ENCODE measurements at places on chromosomes 7 and 10.

- no peak for DNase-seq
Measured at GRCh38 chr10:75042292-75042974, 69.0 kb upstream of the SAMD8 start.

DNA sequence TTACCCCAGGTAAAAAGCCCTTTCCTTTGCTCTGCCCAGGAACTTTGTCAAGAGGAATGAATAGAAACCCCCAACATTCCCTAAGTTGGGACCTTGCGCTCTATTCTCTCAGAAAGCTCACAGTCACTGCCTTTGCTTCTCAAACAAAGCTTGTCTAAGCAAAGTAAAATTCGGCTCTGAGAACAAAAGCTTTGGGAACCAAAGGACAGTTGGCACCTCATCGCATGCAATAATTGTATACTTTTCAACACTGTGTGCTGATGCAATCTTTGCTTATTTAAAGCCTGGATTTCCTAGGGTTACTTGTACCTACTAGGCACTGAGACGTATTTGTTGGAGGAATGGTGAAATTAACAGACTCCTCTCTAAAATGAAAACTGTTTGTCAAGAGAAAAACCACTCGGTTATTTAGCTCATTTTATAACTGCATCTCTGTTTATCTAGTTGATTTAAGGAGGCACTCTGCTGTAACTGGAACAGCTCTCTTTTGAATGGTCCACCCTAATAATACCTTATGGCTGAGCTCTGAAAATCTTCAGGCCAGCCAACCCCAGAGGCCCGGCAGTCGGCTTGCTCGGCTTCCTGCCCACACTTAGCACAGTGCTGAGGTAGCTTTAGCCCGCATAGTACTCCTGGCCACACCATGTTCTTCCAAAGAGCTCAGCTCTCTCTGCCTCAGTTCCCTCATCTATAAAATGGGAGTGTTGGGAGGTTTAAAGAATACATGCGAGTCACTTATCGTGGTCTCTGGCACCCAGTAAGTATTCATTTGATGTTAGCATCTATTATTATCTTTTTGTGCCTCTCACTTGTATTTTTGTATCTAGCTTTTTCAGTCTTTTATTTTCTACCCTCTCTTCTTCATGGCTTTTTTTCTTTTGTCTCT is 80.2 kb upstream of the PRR15 start:
- DNase-seq = no peak

DNA sequence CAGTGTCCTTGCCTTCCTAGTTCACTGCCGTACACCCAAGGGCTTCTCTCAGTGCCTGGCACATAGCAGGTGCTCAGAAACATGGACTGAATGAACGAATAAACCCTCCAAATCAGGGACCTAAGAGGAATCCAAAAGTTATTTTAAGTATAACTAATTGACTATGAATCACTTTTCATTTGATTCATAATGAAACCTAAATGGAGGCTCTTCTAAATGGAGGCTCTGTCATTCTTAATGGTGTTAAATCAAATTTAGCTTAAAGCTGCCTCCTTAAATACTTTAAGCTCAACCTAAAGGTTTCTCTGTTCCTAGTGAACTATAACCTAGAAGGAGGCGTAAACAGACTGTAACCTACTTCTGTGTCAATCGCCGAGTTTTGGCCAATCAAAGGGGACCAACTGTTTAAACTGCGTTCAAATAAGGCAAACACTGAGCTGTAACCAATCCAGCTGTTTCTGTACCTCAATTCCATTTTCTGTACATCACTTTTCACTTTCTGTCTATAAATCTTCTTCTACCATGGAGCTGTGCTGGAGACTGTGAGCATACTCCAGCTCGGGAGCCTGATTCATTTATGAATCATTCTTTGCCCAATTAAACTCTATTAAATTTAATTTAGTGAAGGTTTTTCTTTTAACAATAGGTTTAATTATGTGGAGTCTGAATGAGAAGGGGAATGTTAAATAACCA is 11.0 kb downstream of the PYROXD2 start:
- DNase-seq = no peak

- DNase-seq = no peak
Measured at GRCh38 chr7:107922886-107923285, 31.9 kb downstream of the DLD start.

GRCh38 chr10:104330168-104331110 is 7.8 kb downstream of the ITPRIP start:
- no peak for DNase-seq

DNA sequence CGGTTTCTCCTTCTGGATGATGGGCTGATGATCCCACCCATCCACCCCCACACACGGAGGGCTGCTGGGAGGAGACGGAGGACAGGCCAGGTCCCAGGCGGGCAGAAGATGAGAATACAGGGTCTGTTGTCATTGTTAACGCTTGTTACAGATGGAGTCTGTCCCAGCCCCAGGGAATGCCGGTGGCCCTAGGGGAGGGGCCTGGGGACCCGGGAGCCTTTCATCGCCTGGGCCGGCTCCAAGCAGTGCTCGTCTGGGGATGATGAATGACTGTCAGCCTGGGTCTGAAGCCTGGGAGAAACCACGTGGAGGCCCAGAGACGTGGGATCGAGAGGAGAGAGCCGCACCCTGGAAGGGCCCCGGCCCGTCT is 69.2 kb downstream of the UNCX start:
- no peak for DNase-seq

DNA sequence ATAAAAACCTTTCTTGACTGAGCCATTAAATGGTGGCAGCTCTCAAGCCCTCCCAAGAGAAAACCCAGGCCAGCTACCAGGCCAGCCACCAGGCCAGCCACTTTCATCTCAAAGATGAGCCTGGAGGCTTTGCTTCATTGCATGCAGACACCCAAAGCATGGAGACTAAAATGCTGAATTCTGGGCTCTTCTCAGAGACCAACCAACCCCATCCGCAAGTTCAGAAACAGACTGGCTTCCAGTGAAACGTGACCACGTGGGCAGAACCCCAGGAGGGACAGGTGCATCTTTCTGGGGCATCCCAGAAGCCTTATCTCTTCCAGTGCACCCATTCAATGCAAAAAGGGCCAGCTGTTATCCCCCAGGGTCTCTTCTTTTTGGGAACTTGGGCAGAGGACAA is 20.9 kb downstream of the CHST15 start:
- DNase-seq = no peak

- no peak for DNase-seq
Measured at GRCh38 chr7:126805351-126805750, 447.4 kb downstream of the GRM8 start.

- no peak for DNase-seq
Measured at GRCh38 chr10:121409466-121410104, 188.7 kb downstream of the FGFR2 start.

DNA sequence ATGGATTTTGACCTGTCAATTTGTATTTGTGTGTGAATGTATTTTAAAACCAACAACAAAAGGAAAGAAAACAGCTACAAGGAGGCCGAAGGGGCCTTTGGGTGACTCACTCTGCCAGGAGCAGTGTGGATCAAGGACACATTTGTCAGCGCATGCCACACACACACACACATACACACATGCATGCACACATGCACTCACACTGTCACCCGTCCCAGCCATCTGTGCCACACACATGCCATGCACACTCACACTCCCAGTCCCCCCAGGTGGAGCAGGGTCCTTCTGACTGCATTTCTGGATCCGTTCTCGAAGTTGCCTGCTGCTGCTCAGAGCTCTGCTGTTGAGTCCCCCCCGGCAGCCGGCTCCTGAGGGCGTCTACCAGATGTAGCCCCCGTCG is 26.0 kb downstream of the SPOCK2 start:
- DNase-seq = no peak

GRCh38 chr7:24401628-24402593 is 117.9 kb downstream of the NPY start:
- DNase-seq = no peak

GRCh38 chr7:28474282-28474638 is 61.9 kb downstream of the CREB5 start:
- DNase-seq = no peak

DNA sequence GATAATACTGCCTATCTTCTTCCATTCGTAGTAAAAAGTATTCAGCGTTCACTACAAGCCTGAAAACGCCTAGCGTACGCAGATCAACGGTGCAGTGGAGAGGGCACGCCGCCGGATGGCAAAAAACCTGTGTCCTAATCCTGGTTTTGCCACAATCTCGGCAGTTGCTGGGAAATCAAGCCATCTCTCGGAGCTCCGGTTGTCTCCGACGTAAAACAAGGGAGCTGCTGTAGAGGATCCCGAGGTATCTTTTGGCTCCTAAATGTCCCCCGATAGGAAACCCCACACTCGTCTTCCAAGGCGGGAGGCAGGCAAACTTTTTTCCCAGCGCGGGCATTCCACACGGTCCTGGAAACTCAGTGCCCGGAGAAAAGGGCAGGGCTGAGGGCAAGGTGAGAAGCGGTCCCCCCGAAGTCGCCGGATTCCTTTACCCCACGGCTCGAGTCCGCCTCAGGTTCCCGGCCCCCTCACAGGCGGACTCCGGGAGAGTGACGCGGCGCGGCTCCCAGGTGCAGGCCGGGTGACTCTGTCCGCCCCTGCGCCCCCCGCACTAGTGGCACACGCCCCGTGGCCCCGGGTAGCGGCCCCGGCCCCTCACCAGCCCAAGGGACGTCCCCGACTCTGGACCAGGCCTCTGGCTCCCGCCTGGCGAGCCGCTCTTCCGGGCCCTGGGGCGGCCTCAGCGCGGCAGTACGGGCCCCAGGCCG is 649 bp downstream of the IDE start:
- DNase-seq = peak; percentile 24

- no peak for DNase-seq
Measured at GRCh38 chr10:110411047-110411410, 86.7 kb upstream of the DUSP5 start.

- DNase-seq = peak; percentile 47
Measured at GRCh38 chr7:102431617-102432298, 1.6 kb upstream of the ORAI2 start.

- DNase-seq = no peak
Measured at GRCh38 chr7:42642699-42643098, 269.2 kb downstream of the C7orf25 start.

GRCh38 chr10:106410331-106410730 is 754.2 kb downstream of the SORCS1 start:
- no peak for DNase-seq

- DNase-seq = no peak
Measured at GRCh38 chr10:85851325-85851724, 515.3 kb downstream of the GRID1 start.

DNA sequence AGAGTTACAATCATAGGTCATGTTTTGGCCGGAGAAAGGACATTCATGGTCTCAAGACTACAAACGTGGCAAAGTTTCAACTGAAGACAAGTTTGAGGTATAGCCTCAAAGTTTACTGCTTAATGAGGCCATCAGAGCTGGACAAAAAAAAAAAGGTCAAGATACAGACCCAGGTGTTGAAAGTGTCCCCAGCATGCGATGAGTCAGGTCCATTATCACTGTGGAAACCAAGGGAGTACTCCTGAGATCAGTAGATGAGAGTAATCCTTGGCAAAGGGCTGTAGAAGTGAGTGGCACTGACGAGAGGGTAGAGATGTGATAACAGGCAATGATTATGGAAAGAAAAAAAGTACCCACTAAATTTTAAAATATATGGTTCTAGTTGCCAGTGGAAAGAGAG is 80.1 kb upstream of the LRRN3 start:
- no peak for DNase-seq

DNA sequence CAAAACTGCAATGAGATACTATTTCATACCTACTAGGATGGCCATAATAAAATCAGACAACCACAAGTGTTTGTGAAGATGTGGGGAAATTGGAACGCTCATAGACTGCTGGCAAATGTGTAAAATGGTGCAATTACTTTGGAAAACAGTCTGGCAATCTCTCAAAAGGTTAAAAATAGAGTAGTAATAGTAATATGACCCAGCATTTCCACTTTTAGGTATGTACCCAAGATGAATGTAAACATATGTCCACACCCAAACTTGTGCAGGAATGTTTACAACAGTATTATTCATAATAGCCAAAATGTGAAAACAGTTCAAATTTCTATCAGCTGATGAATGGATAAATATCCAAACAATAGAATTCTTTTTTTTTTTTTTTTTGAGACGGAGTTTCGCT is 731.6 kb upstream of the ANKRD30A start:
- no peak for DNase-seq

GRCh38 chr10:48582970-48583369 is 21.9 kb downstream of the ARHGAP22 start:
- no peak for DNase-seq

GRCh38 chr7:18499407-18500177 is 4.0 kb downstream of the HDAC9 start:
- DNase-seq = no peak

DNA sequence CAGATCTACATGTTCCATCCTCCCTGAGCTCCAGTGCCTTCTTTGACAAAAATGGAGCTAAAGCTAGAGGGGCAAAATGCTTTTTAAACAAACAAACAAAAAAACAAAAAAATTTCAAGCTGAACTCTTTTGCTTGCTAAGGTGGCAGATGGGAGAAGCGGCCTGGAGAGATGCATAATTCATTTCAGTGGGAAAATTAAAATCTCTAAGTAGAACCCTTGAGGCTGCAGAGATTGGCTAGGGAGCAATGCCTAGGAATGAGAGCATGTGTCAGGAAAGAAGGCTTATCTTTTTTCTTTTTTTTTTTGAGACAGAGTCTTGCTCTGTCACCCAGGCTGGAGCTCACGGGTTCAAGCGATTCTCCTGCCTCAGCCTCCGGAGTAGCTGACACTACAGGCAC is 46.4 kb upstream of the SAMD8 start:
- DNase-seq = no peak

GRCh38 chr7:45157286-45157652 is 322 bp upstream of the RAMP3 start:
- no peak for DNase-seq

- DNase-seq = no peak
Measured at GRCh38 chr7:120717166-120717565, 140.8 kb downstream of the TSPAN12 start.

DNA sequence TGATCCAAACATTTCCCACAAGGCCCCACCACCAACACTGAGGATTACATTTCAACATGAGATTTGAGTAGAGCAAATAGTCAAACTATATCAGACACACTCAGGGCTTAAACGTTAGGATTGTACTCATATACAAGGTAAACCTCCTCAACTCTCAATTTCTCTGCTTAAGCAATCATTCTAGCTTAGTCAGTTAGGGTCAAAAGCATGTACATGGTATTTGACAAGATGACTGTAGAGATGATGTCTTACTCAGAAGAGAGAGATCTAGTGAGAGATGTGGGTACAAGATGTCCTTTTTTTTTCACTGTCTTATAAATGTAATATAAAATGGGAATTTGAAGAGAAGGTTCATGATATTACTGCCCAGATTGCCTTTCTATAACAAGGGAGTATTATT is 270.1 kb downstream of the PRKG1 start:
- no peak for DNase-seq

DNA sequence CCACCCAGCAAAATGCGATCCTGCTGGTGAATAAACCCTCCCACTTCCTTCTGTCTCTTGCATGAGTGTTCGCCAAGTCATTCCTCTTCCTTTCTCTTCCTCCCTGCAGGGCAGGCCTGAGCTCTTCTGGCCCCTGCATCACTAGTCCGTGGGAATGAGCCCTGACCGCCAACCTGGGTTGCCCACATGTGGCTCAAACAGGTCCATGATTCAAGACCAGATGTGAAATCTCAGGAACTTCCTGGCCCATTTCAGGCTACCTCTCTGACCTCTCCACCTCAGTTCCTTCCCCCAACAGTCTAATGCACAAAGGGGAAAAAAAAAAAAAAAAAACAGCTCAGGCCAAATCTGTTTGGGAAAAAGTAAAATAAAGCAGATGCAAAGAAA is 5.4 kb upstream of the YWHAG start:
- DNase-seq = no peak

- DNase-seq = no peak
Measured at GRCh38 chr7:155053002-155053401, 17.1 kb upstream of the HTR5A start.
